ENCODE measurements at places on chromosomes 11 and 22.
A peak's percentile ranks its signal among the peaks of the same experiment; 100 is the strongest.

DNA sequence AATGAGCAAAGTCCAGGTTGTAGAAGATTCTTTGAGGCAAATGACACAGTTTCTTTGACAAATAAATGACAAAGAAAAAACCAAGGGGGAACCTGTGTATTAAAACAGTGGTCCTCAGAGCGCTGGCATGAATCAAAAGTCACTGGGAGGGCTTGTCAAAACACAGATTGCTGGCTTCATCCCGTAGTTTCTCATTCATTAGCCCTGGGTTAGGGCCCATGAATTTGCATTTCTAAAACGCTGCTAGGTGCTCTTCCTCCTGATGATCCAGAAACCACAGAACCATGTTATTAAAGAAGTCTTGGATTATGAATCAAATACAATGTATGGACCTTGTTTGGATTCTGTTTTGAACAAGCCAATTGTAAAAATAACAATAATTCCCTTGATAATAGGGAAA is 92.7 kb downstream of the YAP1 start:
- no peak for DNase-seq

GRCh38 chr11:10911907-10912306 is 54.1 kb upstream of the ZBED5 start:
- DNase-seq, result no peak

GRCh38 chr11:47560426-47560825 is 5.0 kb upstream of the PTPMT1 start:
- DNase-seq, result no peak

DNA sequence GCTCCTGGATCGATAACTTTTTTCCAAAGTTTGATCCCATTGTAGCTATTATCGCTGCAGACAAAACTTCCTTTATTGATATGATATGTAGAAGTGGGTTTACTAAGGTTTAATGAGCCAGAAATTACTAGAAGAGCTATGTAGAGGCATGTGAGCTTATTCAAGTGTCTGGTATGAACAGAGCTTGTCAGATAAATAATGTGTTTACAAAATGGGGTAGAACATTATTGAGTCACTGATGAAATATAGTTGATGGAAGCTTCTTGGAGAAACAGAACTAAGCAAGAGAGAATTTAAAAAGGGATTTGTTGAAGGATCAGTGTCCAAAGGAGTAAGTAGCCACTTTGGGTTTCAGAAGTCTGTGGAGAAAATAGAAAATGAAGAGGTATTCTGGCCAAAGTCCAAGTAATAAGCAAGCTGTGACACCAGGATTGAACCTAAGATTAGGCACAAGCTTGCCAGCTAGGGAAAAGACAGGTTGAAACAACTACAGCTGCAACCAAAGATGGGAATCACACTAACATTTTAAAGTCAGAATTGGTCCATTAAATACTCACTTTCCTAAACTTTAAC is 104.3 kb downstream of the MAML2 start:
- no peak for DNase-seq

DNA sequence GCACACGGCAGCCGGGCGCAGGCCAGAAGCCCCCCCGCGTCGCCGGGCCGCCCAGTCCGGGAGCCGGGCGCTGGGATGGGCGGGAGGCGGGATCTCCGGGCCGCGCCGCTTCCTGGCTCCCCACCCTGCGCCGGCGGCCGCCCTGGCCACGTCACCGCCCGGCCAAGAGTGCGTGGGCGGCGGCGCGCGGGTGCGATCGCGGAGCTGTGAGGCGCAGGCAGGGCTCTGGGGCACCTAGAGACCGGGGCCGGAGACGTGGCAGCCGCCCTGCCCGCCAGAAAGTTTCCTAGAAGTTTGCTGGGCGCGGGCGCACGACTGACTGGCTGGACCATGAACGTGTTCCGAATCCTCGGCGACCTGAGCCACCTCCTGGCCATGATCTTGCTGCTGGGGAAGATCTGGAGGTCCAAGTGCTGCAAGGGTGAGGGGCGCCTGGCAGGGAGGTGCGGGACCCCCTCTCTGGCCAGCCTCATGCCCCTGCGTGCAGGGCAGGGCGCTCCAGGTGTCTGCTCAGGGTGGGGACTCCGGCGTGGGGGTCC is at the start of gene KDELR3:
TSS of gene KDELR3 (plus strand) at position 193 of the 539 bp plus-strand sequence. CDS start at position 331, 138 bp downstream.
- peak; percentile 23 for DNase-seq

- no peak for DNase-seq
Measured at GRCh38 chr11:1267441-1268100, 41.9 kb downstream of the TOLLIP start.

GRCh38 chr11:3797329-3798090 is at the start of gene NUP98:
TSS of gene NUP98 (minus strand) at chr11:3797554. CDS start at chr11:3782117, 15,437 bp downstream.
- DNase-seq, result peak; percentile 100

- no peak for DNase-seq
Measured at GRCh38 chr11:100684101-100685065, 2.7 kb upstream of the ARHGAP42 start.

DNA sequence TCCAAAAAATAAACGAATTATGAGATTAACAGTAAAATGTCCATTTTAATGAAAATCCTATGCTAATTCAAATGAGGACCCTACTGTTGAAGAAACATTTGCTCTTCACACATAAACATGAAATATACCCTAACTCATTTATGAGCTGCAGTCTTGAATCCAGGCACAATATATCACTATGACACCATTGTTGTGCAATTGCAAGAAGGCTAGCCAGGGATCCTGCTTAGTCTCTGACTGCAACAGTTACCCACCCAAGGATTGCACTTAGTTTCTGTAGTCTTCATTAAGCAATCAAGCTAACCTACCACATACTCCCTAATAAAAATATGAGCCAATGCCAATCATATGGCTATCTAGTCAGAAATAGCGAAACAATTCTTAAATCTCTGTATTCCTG is 981.0 kb upstream of the FAT3 start:
- DNase-seq, result no peak

GRCh38 chr11:134266841-134267251 is 9.3 kb upstream of the GLB1L3 start:
- no peak for DNase-seq

DNA sequence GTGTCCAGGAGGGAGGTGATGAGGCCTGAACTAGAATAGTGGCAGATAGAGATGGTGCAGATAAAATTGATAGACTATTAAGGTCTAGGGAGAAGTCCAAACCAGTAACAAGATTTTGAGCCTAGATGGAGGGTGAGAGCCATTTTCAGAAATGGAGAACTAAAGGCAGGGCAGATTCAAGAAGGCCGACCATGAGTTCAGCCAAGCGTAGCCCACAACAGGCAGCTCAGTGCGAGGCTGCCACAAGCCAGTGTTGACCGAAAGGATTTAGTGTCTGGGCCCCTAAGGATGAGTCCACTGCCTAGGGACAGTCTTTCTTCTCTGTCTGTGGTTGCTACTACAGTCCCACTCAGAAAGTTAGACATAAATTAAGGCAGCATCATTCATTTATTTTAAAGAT is 51.7 kb downstream of the PPP2R1B start:
- DNase-seq, result no peak

GRCh38 chr11:68848429-68848828 is 6.7 kb upstream of the CPT1A start:
- DNase-seq, result no peak

DNA sequence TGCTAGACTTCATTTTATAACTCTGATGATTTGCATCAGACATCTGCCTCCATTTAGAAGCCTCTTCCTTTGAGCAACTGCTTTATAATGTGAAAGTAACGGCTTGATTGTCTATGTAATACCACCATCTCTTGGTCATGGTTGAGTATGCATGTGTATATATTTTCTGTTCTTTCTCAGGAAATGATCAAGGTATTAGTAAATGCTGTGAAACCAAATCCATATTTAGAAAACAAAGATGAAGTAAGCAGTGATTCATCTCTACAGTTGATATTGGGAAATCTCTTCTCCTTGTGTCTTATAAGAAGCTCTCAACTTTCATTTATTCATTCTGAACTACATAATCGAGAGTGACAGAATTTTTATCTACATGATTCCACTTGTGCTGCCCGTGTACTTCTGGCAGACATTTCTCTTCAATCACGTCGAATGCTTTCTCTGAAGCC is 104.6 kb upstream of the ANO3 start:
- no peak for DNase-seq

- DNase-seq, result peak; percentile 16
Measured at GRCh38 chr22:21766691-21767462, 31.3 kb upstream of the YPEL1 start.

GRCh38 chr11:121996574-121996973 is 119.4 kb downstream of the BLID start:
- no peak for DNase-seq

DNA sequence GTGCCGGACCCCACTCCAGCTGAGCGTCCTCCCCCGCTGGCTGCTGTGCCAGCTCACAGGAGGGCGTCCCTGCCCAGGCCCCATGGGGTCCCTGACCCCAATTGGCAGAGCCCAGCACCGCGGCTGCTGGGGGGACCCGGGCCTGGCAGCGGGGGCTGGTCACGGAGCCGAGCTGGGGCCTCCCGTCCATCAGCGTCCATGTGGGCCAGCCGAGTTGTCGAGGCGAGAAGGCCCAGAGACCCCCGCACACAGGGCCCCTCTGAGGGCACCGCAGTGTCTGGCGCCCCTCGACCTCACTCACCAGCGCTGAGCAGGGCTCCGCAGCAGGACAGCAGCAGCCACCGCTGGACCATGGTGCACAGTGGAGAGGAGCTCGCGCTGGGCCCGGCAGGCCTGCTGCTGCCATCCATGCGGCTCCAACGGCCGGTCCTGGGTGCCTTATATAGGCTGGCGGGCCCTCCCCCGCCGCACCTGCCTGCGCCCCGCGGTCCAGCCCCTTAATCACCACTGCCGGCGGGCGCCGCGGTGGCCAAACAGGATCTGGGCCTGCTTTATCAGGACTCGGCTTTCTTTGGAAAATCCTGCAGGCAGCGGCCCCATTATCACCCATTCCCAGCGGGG is at the start of gene MUC6:
TSS of gene MUC6 (minus strand) at position 416 of the 621 bp plus-strand sequence. CDS start at position 353, 63 bp downstream.
- no peak for DNase-seq

- no peak for DNase-seq
Measured at GRCh38 chr22:42719133-42719532, 1.5 kb downstream of the A4GALT start.

DNA sequence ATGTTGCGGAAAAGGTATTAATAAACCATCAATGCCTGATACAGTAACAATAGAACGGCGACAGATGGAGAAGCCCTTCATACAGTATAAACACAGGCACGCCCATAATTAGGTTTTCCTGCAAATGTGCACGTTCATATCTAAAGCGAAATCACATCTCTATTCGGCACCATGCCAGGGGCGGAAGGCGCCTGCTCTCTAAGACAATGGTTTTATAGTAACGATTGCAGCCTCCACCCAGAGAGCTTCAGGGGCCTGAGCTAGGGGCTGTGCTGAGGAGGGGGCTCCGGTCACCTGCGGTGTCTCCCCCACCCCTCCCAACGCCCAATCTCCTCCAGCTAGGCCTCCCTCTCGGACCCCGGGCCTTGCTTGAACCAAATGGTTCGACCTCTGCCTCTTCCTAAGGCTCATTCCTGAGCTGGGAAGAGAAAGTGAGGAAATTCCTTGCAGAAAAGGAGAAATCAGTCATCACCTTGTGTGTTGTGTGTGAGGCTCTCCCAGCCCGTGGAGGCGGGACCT is 9.6 kb downstream of the KRTAP5-5 start:
- no peak for DNase-seq

GRCh38 chr22:43878079-43878795 is 13.6 kb downstream of the PNPLA5 start:
- DNase-seq, result no peak

DNA sequence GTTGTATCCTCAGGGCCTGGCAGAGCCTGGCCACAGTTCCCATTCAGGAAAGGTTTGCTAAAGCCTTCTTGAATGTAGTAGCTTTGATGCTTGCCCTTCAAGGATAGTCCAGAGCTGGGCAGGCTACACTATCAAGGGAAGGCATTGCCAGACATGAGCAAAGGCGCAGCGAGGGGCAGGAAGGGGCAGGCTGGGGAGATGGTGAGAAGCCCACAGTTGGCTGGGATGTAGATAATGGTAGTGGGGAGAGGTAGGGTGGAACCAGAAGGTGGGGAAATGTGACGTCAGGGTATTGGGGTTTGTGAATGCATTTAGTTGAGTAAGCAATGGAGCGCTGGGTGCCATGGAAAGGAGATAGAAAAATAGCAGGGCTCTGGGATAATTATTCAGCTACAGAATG is 28.6 kb downstream of the LRRC32 start:
- DNase-seq, result no peak

DNA sequence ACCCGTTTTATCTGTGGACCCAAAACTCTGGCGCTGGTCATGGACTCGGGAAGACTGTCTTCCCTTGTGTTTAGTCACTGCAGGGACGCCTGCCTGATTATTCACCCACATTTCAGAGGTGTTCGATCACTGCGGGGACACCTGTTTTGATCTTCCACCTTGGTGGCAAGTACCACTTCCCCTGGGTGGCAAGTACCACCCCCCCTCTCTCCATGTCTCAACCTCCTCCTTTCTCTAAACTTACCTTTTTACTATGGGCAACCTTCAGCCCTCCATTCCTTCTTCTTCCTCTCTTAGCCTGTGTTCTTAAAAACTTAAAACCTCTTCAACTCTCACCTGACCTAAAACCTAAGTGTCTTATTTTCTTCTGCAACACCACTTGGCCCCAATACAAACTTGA is 1.9 kb upstream of the NDUFC2 start:
- DNase-seq, result no peak

DNA sequence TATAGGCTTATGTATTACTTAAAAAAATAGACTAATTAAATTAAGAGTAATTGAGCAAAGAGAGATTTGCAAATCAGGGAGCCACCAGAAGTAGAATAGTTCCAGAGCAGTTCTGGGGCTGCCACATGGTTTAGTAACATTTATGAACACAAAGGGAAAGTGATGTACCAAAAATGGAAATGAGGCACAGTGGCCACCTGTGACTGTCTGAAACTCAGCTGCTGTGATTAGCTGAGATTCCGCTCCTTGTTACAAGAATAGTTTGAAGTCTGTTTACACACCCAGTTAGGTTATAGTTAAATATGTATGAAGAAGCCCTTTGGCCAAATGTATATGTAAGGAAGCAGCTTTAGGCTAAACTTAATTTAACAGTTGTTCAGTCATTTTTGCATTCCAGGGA is 901.5 kb upstream of the CHORDC1 start:
- no peak for DNase-seq

DNA sequence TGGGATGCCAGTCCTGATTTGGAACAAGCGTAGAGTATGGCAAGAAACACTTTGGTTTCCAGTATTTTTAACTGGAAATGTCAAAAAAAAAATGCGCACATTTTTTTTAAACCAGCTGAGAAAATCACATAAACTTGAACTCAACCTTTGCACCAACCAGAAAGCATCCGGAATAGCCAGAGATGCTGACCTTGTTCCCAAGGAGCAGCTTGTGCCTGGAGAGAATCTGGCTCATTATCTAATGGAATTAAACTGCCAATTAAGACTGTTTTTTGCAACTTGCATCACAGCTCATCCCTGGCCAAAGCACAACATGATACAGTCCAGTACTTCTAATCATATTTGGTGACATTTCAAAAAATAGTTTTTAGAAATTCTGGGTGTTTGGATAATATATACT is 8.4 kb upstream of the ETS1 start:
- no peak for DNase-seq

GRCh38 chr11:111977146-111978027 is 40.2 kb downstream of the DIXDC1 start:
- DNase-seq, result no peak

GRCh38 chr11:73126804-73127480 is 15.2 kb downstream of the FCHSD2 start:
- no peak for DNase-seq

All from activated CD4-positive, alpha-beta T cell treated with anti-CD3 and anti-CD28 coated beads, Interleukin-2, amount 50 U/mL, for 24 hours (primary cell).